Left kidney (tissue), 8 donors: ENCODE measurements at places on chromosomes 4 and X. TPM values are rescaled to one million over a fixed set of nuclear protein-coding genes. Genes with fewer than 3 reads are reported as not detected.

DNA sequence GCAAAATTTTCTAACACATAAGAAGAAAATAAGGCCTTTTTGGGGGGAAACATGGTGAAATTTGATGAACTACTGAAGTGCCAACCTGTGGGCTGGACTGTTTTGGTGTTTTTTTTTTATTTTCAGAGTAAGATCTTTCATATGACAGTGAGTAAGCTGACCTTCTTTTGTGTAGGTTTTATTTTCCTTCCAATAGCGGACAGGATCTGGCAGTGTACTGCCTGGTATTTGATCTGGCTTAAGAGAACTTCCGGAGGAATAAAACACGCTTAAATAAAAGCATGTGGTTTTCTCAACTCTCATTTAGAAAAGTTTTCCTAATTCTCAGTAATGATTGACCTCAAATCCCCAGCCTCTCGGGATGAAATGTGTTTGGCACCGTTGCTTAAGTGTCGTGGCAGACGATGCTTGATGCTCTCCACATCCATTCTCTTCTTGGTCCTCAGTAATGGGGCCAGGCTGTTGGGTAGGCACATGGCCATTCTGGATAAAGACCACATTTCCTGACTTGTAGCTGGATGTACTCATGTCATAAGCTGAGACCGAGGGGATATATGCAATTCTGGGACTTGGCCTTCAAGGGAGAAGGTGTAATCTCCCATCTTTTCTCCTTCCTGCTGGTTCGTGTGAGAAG is 65.6 kb upstream of the PDLIM3 start:
- no peak for DNase-seq

DNA sequence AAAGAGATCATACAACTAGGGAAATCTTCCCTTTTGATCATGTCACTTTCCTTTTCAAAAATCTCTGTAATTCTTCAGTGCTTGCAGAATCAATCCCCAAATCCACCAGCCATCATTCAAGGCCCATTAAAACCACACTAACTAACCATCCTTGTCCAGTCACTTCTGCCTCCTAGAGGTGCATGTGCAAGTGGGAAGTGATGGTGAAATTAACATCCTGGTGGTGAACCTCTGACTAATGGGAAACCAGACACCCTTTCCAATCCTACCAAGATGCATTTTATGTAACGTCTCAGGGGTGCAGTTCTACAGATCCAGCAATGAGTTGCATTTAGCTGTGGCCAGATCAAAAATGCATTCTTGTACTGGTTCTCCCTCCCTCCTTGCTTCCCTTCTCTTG is 341.8 kb downstream of the RAPGEF2 start:
- DNase-seq, result no peak

The STBD1 gene
- 1.3 TPM for polyA plus RNA-seq

The CSN1S1 gene
- polyA plus RNA-seq, result not detected

The HSD17B13 gene
- 0.71 TPM for polyA plus RNA-seq

The IL1RAPL1 gene
- 2.5 TPM for polyA plus RNA-seq

The DCLK2 gene
- polyA plus RNA-seq, result 12.0 TPM
